Activated CD4-positive, alpha-beta T cell treated with anti-CD3 and anti-CD28 coated beads, Interleukin-2, amount 10 ng/mL, durations not matched to agents 24 days and 14 days (primary cell): ENCODE measurements at places on chromosomes 2 and 18. TPM values are rescaled to one million over a fixed set of nuclear protein-coding genes. Genes with fewer than 3 reads are reported as not detected.

The SH3RF3 gene
- 0.47 TPM in 2 replicates for total RNA-seq

The G6PC2 gene
- not detected in 2 replicates for total RNA-seq

The ASXL3 gene
- total RNA-seq, result not detected in 2 replicates

The IL1F10 gene
- not detected in 2 replicates for total RNA-seq

The GAD1 gene
- 10.8 and 13.3 TPM in 2 replicates for total RNA-seq

The SGO2 gene
- 25.7 and 27.2 TPM in 2 replicates for total RNA-seq

The TRIM43 gene
- not detected in 2 replicates for total RNA-seq
